ENCODE measurements at places on chromosomes 16 and 17.

GRCh38 chr17:65173284-65173793 lies 36.2 kb downstream of the RGS9 start:
- DNase-seq: no peak

DNA sequence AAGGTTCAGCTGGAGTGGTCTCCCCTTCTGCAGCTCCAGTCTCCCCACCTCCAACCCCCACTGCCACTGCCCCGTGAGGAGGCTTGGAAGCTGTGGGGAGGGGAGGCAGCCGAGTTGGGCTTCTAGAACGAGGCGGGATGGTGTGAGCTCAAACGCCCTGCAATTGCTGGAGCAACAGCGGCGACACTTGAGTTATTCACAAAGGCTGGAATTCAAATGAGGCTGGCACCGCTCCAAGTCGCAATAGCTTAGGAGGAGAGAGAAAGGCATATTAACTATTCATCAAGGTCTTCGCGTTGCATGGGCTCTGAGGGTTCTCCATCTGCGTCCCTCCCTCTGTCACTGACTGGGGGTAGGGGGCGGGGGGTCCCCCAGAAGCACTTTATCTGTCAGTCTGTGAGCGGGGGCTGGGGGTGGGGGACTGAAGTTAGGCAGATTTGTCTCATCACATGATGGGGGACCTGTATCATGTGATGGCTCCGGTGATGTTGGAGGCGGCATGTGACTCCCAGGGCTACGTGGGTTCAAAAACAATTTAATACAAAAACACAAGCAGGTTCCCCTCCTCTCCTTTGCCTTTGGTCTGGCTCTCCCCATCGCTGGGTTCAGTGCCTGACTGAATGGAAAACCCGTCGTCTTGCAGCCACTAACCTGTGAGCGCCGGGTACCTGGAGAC lies 70.5 kb downstream of the RBBP6 start:
- DNase-seq: peak; percentile 57

DNA sequence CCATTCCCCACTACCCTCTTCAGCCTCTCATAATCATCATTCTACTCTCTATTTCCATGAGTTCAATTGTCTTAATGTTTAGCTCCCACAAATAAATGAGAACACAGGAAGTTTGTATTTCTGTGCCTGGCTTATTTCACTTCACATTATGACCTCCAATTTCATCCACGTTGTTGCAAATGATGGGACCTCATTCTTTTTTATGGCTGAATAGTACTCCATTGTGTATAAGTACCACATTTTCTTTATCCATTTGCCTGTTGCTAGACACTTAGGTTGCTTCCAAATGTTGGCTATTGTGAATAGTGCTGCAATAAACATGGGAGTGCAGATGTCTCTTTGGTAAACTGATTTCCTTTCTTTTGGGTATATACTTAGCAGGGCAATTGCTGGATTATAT lies 42.3 kb downstream of the ERCC4 start:
- no peak for DNase-seq

DNA sequence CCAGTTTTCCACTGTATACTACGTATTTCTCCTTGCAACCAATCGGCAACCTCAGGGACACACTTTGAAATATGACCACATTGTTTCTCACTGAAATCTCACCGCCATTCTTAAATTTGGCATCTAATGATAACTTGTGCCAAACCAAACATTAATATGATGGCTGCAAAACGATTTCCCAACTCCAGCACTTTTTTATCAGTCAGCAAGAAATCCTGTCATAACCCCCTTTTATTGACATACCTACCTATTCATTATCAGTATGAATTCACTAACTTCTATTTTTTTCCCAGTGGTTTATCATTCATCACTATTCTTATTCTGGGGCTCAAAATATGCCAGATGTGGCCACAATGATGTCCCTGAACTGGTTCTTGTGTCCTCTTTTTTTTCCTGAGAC lies 15.8 kb downstream of the MBTD1 start:
- DNase-seq: no peak

GRCh38 chr16:7321661-7322060 lies 11.0 kb upstream of the RBFOX1 start:
- DNase-seq: no peak

- no peak for DNase-seq
Observed at GRCh38 chr16:58365623-58366022, 26.6 kb upstream of the GINS3 start.

- no peak for DNase-seq
Observed at GRCh38 chr16:5621826-5622225, 524.2 kb upstream of the EEF2KMT start.

DNA sequence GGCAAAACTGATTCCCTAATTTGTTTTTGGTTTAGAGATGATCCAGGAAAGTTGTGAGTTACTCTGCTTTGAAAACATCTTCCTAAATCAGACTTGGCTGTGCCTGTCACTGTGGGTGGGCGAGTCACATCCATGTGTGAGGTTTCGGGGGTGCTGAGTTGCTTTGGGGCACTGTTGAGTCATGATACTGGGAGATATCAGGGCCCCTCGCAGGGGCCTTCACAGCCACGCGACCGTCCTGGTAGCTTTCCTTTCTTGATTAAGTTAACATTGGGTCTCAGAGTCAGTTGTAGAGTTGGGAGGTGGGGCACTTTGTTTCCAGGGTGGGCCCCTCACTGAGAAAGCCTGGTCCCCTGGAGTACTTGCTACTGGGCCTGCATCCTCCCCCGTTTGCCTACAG lies 58.3 kb upstream of the LGALS9 start:
- DNase-seq: no peak

- no peak for DNase-seq
Observed at GRCh38 chr16:9115277-9115676, 23.8 kb downstream of the HAPSTR1 start.

- peak; percentile 89 for DNase-seq
Observed at GRCh38 chr16:68668266-68668665, 23.2 kb downstream of the CDH3 start.

DNA sequence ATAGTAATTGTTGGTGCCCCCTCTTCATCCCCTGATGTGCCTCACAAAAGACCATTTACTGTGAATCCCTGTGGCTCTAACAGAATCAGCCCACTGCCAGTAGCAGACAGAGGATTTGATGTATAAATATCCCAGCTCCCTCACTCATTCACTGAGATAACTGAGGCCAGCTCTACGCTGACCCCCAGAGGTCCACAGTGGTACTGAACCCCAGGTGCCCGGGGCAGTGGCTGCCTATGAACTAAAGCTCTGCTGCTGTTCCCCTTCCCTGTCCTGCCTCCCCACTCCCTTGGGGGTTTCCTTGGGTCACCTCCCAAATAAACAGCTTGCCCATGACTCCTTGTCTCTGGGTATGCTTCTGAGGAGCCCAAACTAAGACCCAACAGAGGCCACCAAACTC lies 295.8 kb downstream of the FOXL1 start:
- DNase-seq: peak; percentile 16

DNA sequence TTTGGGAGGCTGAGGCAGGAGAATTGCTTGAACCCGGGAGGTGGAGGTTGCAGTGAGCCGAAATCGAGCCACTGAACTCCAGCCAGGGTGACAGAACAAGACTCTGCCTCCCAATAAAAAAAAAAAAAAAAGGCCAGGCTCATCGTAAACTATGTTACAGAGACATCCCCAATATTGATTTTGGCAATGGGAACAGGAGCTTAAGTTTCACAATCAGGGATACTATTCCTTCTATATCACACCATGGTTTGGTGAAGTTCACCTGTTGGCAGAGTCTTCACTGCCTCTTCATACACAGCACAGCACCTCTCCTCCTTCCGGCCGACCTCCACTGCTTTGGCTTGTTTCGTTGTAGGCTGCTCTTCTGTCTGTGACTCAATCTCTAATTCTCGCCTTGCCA lies 21.2 kb downstream of the UTP6 start:
- no peak for DNase-seq

DNA sequence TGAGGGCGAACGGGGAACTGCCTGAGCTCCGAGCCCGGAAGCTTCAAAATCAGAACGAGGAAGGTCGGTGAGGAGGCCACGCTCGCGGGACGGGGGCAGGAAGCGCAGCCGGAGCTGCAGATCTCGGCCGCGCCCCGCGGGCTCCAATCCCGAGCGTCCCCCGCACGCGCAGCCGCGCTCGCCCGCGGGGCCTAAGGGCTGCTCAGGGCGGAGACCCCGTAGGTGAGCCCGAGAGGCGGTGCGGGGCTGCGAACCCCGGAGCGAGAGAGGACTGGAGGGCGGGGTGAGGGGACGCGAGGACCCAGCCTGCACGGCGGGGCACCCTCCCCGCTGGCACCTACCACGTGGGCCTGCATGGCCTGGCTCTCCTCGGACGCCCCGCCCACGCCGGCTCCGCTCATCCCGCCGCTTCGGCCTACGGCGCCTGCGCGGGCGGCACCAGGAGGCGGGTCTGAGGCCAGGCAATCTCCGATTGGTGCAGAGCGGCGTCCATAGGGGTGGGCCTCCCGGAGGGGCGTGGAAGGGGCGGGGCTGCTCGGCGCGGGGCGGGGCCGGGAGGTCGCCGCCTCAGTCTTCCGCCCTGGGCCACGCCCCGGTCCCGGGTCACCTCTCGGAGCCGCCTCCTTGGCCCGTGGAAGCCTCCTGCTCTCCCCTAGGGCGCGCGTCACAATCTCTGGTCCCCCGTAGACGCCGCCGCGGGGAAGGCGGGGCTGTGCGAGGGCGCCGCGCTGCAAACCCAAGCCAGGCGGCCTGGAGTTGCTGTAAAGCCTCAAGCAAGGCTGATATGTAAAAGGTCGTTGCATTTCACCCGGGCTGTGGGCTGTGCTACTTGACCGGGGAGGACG lies 27.8 kb upstream of the METRNL start:
- peak; percentile 94 for DNase-seq

DNA sequence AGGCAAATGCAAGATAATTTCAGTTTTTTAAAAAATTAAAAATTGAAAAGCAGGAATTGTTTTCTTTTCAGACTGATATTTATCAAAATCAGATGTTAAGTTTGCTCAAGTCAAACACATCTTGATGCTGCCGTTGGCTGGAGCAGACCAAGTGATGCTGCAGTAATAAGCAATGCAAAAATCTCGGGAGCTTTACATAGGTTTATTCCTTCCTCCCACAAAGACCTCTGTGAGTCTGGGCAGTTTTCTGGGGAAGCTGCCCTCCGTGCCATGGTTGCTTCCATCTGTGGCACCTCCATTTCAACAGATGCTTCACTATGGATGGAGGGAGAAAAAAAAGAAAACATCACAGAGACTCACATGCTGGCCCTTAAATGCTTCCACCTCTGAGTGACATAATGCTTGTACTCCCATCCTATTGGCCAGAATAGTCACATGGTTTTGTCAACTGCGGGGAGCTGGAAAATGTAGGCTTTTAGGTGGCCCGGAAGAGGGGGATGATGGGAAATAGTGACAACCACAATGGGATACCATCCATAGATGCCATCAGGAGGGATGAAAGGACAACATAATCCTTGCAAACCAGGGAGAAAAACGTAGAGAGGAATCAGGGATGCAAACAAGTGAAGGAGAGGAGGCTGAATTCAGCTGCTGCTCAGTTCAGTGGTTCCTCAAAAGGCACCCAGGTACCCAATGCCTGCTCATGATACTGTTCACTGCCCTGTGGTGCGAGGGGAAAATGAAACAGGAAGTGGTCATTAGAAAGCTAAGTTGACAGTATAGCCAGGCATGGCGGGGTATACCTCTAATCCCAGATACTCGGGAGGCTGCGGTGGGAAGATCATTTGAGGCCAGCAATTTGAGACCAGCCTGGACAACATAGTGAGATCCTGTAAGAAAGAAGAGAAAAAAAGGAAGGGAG lies 13.5 kb upstream of the ERCC4 start:
- DNase-seq: no peak

DNA sequence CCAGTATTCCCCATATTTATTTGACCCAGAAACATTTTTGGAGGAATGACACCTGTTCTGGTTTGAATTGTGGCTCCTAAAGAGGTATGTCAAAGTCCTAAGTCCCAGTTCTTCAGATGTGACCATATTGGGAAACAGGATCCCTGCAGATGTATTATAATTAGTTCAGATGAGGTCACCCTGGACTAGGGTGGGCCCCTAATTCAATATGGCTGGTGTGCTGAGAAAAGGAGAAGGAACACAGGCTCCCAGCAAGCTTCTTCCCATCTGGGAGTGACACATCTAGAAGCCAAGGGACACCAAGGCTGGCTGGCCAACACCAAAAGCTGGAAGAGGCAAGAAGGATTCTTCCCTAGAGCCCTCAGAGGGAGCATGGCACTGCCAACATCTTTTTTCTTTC lies 3.8 kb upstream of the GCSH start:
- DNase-seq: no peak

- no peak for DNase-seq
Observed at GRCh38 chr17:4003131-4003500, 38.9 kb upstream of the ATP2A3 start.

- DNase-seq: no peak
Observed at GRCh38 chr17:77163511-77164280, 22.9 kb downstream of the SEC14L1 start.

- DNase-seq: no peak
Observed at GRCh38 chr17:82966415-82966814, 113.0 kb upstream of the METRNL start.

DNA sequence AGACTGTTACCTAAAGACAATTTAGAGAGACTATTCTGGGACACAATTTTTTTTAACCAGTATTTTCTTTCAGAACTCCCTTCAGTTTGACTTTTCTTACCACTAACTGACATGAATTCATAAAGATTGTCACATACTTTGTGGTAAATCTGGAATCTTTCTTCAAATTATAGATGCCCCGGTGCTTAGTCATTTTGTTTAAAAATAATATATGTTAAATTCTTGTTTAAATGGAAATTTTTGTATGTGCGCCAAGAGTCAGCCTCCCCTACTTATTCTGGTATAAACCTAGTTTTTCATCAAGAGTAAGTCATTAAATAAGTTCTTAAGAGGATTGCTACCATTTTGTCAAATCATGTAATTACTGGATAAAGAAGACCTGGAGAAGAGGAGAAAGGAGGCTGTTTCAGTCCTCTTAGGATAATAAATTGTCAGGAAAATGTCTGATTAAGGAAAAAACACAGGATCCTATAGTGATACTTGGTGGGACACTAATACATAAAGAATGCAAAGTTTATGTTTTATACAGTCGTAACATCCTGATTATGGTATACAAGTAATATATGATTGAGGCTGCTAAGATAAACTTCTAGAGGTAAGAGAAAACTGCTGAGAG lies 424.4 kb downstream of the PMP22 start:
- DNase-seq: no peak

- no peak for DNase-seq
Observed at GRCh38 chr17:19646788-19647696, 1.5 kb upstream of the ALDH3A2 start.

- DNase-seq: peak; percentile 73
Observed at GRCh38 chr16:65745-66144, 6.7 kb downstream of the RHBDF1 start.

GRCh38 chr17:78991017-78991738 lies 11.5 kb upstream of the LGALS3BP start:
- DNase-seq: peak; percentile 19

GRCh38 chr16:15980329-15980728 lies 30.9 kb downstream of the ABCC1 start:
- no peak for DNase-seq

- DNase-seq: no peak
Observed at GRCh38 chr16:61324044-61324443, 712.2 kb downstream of the CDH8 start.

GRCh38 chr16:89274561-89275283 lies 57.2 kb downstream of the ZNF778 start:
- no peak for DNase-seq

- DNase-seq: peak; percentile 75
Observed at GRCh38 chr17:64780096-64781013, 118.2 kb upstream of the SMURF2 start.

GRCh38 chr16:77302674-77303073 lies 103.5 kb downstream of the SYCE1L start:
- no peak for DNase-seq

GRCh38 chr16:65125322-65125721 lies 3.5 kb upstream of the CDH11 start:
- no peak for DNase-seq

Measured in RWPE2 (cell line).